NCI-H526 (cell line): ENCODE measurements at places on chromosomes 12 and 14.
A peak's percentile ranks its signal among the peaks of the same experiment; 100 is the strongest.

- no peak for DNase-seq
Measured at GRCh38 chr14:77322250-77322902, 1.5 kb downstream of the GSTZ1 start.

DNA sequence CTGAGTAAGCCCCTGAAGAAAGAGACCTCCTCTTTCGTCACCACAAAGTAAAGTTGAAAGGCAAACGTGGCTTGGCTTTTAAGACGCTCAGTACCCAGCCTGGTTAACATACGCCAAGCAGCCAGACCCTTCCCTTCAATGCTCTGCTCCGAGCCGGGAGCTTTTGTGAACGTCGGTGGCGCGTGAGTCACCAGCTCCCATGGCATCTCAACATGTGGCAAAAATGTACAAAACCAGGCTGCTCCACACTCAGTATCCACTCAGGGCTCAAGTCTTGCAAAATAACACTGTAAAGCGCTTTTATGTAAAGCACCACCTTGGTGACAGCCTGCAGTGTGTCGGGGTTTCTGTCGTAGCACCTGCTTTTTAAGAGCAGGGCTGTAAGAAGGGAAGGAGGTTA is 89.0 kb downstream of the SETD3 start:
- DNase-seq = no peak

DNA sequence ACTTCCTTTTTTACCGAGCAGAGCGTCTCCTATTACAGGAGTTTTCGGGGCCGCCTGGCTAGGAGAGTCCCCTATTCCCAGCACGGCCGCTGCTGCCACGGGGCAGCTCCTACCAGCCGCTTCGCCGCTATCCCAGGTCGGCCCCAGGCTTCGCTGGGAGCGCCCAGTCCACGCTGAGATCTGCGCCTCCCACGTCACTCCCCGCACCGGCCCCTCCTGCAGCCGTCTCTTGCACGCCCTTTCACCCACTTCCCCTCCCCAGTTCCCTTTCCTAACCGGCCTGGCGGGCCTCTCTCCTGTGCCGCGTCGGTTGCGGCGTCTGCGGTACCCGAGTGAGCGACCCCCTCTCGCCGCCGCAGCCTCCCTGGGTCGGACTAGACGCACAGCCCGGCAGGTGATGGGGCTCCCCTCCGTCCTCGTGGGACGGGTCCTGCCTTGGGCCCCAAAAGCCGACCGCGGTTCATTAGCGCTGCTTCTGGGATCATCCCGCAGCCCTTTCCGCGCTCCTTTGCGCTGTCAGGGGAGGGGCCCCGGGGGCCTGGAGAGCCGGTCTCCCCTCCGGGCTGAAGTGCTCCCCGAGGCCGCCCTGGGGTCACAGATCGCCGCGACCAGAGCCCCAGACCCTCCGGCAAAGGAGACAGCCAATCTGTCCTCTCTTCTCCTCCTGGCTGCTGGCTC is 1318.4 kb downstream of the TMEM121 start:
- DNase-seq = peak; percentile 40

GRCh38 chr12:113983265-113983664 is 17.1 kb upstream of the RBM19 start:
- DNase-seq = no peak

GRCh38 chr14:71237556-71237955 is 330.3 kb downstream of the PCNX1 start:
- DNase-seq = no peak

- no peak for DNase-seq
Measured at GRCh38 chr12:53995378-53996239, 4.4 kb upstream of the HOXC9 start.

DNA sequence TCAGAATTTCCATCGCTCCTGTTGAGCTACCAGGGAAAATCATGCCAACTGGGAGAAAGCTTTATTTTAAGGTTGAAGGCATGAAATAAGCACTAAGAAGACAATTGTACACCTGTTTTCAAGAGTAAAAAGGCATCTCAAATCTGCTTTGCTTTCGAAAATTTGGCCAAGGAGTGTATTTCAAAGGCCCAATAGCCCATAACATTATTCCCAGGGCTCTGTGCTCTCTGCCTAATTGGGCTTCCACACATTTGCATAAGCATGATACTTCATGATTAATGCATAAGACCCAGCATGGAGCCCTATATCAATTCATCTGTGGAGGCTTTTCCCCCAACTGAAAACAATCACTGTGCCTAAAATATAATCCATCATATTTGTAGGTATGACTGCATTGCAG is 258.5 kb downstream of the NOVA1 start:
- peak; percentile 71 for DNase-seq

- DNase-seq = no peak
Measured at GRCh38 chr12:126487431-126487980, 1422.3 kb downstream of the AACS start.

GRCh38 chr12:13177373-13177772 is 19.2 kb upstream of the EMP1 start:
- DNase-seq = no peak

DNA sequence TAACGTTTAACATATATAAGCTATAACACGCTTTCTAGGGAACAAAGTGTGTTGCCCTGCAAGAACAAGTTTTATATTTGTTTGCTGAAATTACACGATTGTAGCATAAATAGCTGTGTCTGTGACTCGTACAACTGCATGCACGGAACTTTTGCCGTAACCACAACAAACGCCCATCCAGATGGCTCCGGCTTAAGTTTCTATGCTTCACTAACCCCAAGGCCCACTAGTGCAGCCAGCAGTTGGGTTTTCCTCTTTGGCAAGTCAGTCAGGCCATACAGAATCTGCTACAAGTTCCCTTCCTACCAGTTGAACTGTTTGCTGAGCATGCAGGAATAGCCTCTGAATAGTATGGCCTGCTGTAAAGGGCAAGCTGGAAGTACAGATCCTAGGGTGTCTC is 12.1 kb downstream of the CSRP2 start:
- peak; percentile 44 for DNase-seq

DNA sequence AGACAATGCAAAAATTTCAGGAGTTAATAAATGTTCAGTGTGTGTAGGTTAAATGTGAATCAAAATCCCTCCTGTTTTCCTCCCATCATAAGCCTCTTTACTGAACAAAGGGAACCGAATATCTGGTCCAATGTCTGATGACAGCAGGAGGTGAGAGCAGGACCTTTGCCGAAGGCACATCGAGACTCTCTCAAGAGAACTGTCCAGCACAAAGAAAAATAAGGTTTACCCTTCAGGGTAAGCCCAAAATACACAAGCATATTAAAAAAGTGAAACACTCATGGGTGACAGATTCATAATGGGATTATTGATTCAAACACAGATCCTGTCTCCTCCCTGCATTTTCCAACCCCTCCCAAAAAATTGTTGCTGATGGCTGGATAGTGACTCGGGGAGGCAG is 4.2 kb upstream of the VSX2 start:
- no peak for DNase-seq

DNA sequence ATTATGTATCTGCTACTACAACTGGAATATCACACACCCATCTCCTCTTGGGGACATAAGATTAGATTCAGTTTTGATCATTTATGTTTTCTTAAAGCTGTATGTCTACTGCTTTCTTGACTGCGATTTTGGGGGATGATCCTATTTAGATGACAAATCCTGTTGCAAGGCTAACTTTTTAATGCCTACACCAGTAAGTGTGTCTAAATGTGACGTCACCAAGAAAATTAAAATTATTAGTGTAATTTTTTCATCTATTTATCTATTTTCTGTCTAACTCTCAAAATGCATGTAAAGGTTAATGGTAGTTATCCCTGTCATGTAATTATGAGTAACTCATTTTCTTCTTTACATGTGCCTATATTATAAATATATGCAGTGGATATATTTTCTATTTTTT is 170.9 kb upstream of the PPFIA2 start:
- DNase-seq = no peak

DNA sequence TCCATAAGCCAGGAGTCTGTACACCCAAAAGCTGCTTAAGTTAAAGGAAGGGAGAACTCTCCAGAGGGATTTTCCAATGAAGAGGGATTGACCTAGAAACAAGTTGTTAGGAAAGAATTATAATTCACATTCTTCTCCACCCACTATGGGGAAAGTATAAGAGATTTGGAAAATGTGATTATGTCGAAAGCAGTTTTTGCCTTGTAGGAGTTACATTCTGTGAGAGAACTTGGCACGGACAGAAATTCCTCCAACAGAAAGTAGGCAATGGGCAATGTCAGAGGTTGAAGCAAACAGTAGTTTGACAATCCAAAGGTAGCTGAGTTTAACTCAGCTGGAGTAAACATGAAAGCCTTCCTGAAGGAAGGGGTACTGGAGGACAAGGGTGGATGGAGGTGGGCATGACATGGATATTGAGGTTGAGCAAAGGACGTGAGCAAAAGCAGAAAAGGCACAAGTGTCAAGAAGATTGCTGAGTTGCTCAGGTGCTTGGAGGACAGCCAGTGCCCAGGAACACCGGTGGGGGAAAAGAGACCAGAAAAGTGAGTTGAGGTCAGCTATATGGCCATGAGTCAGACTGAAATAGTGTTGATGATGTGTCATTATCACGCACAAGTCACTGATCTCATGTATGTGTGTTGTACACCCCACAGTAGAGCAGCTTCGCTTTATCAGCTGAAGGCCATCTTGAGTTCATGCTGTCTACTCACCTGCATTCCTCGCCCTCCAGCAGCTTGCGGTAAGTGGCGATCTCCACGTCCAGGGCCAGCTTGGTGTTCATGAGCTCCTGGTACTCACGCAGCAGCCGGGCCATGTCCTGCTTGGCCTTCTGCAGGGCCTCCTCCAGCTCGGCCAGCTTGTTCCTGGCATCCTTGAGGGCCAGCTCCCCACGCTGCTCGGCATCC is 4.0 kb downstream of the KRT5 start:
- DNase-seq = no peak

- DNase-seq = no peak
Measured at GRCh38 chr12:77218278-77218677, 152.9 kb upstream of the E2F7 start.

DNA sequence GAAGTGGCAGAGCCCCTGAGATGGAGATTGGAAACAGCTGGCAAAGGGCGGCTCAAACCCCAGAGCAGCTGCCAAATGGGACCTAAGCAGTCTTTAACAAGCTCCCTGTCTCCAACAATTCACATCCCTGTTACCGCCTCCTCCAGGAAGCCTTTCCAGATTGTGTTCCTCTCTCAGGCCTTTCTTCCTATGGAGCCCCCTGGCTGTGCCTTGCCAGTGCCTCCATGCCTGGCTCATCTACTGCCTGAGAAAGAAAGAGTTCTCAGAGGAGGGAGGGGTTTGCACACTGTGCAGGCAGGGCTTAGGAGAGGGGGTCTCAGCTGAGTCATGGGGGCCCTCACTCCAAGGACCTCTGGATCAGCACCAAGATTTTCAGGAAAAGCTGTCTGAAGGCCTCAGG is 8.8 kb upstream of the KRT74 start:
- DNase-seq = no peak

DNA sequence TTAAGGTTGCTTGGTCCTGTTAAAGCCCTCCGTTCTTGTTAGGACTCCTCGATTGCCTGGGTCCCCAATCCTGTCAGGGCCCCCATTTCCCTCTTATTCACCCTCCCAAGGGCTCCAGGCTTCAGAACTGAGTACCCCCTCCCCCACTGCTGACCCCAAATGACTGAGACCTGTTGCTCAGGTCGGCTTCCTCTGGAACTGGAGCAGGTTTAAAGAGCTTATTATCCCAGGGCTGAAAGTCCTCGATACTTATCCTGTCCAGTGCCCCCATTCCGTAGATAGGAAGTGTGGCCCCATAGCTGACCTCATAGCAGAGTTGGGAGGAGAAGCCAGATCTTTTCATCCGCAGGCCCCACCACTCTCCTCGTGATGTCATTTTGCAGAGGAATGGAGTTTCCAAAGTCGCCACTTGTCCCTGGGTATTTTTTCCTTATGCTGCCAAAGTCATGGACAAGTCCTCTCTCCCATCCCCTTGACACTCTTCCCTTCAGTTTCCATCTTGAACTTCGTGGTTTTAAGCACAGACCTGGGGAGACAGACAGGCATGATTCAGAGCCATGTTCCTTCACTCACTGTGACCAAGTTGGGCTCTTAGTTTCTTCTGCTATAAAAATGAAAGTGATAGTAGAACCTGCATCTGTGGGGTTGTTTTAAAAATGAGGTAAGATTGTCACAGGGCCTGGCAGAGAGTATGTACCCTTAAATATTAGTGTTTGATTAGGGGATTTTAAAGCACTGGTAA is 1.2 kb downstream of the USP30 start:
- DNase-seq = no peak

GRCh38 chr12:116533343-116534251 is 25.6 kb upstream of the MAP1LC3B2 start:
- peak; percentile 61 for DNase-seq

DNA sequence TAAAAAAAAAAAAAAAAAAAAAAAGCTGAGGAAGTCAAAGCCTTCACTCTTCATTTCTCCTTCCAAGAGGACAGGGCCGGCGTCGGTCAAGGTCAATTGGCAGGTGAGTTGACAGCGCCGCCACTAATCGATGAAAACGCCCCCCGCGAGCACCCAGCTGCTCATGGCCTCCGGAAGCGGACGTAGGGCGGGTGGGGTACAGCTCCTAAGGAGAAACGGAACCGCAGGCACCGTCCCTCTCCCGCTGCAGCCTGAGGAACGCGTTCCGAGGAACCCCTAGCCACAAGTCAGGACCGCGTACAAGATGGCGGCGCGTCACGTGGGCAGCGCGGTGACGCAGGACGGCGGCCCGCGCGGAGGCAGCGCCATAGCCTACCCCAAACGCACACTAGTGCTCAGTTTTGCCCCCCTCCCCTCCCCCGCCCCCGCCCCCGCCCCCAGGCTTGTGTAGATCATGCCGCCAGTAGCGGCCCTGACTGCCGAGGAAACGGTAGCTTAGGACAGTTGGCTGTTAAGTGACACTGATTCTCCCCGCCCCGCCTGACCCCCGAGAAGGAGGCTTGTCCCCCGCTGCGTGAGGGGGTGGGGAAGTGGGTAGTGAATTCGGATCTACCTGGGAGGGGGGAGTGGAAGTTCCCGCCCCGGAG is at the start of gene ATF1:
Gene ATF1 (plus strand): TSS at position 463 of the 647 bp plus-strand sequence. CDS start 16,045 bp downstream, outside the sequence.
- peak; percentile 96 for DNase-seq

- peak; percentile 61 for DNase-seq
Measured at GRCh38 chr12:49763006-49763591, 21.7 kb downstream of the TMBIM6 start.

GRCh38 chr14:98900798-98901197 is 371.2 kb downstream of the BCL11B start:
- no peak for DNase-seq

GRCh38 chr12:45575823-45576475 is 153.6 kb upstream of the ARID2 start:
- DNase-seq = no peak

DNA sequence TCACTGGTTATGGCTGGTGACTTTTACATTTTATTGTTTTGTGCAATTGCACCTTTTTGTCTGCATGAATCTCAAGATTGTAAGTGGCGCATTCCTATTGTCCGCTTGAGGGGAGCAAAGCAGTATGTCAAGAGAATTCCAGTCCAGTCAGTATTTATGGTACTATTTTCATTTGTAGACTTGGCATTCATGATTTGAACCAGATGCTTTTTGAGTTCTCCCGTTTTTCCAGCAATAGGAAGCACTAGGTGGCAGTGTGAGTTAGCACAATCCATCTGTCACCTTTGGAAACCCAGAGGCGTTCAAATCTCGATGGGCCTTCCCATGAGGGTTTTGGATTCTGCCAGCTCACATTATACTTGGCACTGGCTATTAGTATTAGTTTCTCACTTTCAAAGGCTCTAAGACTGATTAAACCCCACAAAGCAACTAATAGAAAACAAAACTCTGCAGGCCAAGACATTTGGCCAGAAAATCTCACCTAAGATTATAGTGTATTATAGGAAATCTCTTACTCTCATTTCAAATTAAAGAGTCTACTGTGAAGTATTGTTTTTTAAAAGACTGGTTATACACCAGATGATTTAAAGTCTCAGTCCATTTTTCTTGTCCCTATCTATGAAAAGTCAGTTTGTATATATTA is 2.2 kb downstream of the DACT1 start:
- DNase-seq = peak; percentile 85

GRCh38 chr12:130788515-130788914 is 50.5 kb downstream of the STX2 start:
- DNase-seq = peak; percentile 7

GRCh38 chr14:91413547-91414474 is 3.8 kb downstream of the CCDC88C start:
- DNase-seq = peak; percentile 87
